Fibroblast of pulmonary artery (primary cell): ENCODE measurements at places on chromosomes 2 and 18.

DNA sequence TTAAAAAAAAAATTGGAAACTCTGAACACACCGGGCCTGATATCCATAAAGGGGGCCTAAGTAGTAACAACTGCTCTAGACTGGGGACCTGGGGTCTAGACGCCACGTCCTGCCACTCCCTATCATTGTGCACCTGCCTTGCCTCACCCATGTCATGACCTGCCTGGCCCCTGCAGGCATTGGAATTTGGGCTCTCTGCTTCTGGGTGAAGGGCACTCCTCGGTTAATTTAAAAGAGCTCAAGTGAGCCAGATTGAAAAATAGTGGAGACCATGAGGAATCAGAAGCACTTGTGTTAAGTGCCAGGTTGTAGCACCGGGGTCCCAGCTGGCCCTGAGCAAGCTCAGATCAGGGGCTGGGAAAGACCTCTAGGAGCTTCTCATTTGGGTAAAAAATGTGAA lies 48.1 kb downstream of the SLC4A1AP start:
- no peak for DNase-seq

DNA sequence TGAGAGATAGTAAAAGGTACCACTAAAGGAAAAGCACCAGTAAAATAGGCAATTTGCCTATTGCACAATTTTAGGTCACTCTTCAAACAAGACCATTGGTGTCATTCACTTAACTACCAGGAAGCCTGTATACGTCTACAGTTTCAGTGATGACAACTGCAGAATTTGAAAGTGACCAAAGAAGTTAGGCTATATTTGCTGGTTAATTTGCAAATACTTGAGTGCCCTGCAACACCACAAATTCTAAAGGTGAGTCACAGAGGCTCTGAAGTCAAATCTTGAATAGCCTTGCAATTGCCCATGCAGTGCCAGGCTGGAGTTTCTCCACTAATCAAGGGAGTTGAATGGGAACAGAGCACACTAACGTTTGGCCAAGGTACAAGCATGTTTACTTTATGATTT lies 128.7 kb upstream of the CCDC68 start:
- DNase-seq = no peak

DNA sequence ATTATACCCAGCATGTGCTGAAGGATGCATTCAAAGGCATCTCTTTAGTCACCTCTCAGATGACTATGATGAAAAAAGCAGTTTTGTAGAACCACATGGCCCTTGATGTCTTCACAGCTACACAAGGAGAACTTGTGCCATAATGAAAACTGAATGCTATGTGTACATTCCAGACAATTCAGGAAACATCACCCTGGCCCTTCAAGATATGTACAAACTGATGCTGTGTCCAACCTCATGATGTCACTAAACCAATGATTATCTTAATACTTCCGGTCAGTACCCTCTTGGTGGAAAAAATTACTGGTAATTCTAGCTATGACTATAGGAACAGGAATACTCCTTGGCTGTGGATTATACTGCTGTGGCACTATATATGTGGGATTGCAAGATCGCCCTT lies 20.0 kb downstream of the DUSP11 start:
- DNase-seq = peak; percentile 63

DNA sequence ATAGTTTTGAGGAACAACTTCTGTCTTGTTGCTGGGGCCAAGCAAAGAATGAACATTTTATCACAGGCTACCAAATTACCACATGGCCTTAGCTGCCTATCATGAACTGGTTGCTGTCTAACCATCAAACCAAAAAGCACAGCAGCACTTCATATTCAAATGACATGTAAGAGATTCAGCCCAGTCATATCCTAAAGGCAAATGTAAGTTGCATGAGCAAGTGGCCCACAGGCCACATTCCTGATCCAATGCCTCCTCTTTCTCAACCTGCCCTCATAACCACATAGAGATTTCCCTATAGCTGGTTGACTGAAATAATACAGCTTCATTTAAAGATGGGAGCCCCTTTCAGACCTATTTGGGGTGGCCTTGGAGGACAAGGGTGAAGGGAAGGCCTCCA lies 572.3 kb downstream of the IRS1 start:
- DNase-seq = no peak

GRCh38 chr2:96685577-96686459 lies 43.3 kb downstream of the FER1L5 start:
- DNase-seq = peak; percentile 39

DNA sequence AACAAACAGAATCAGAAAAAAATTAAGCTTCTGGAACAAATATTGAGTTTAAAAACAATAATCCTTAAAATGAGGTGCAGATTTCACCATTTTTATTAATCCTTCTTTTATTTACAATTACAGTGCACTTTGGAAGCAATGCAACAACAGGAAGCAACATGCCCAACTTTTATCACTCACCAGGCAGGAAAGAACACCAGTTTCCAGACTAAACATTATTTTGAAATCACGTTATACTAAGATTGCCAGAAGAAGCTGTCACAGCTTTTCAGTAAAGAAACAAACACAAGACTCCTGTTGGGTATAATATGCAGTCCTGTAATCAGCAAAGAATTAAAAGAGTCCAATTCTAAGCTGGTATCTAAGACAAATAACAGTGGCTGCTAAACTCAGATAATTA lies 137.9 kb upstream of the ZC3H15 start:
- peak; percentile 53 for DNase-seq

DNA sequence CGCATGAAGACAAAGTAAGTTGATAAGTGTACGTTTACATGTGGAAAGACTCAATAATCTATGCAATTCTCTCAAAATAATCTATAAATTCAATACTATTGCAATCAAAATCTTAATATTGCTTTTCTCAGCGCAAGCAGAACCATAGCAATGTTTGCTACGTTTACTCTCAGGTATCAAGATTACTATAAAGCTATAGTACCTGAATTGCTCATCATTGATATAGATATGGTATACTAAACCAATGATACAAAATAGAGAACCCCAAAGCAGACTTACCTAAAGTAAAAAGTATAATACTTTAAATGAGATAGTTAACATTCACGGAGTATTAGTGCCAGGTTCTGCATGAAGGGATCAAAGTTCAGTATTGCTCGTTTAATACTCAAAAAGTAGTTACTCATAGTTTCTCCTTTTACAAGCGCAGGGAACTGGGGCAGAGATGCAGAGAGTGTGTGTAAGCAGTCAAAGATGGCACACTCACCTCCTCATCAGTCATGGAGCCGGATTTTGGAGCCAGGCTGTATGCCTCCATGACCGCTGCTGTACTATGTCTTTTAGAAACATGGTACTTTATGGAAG lies 391.0 kb upstream of the ID2 start:
- DNase-seq = no peak

- DNase-seq = no peak
Observed at GRCh38 chr2:172147944-172148650, 45.4 kb upstream of the DLX2 start.

DNA sequence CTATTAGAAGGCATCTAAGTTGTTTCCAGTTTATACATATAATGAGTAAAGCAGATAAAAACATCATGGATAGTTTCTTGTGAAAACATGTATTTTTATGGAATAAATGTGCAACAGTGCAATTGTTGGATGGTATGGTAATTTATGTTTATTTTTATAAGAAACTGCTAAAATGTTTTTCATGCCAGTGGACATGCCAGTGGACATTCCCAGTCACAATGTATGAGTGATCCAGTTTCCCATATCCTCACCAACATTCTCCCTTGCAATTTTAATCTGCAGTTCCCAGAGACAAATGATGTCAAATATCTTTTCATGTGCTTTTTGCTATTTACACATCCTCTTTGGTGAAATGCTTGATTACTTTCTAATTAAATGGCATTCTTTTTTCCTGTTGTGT lies 818.6 kb downstream of the SUCLG1 start:
- no peak for DNase-seq
